Activated CD4-positive, alpha-beta T cell treated with anti-CD3 and anti-CD28 coated beads, Interleukin-2, Interleukin-6, amounts not matched to agents 100 ng/mL and 50 ng/mL, durations not matched to agents 16 hours and 8 hours (primary cell): ENCODE measurements at places on chromosomes 11 and 22.
A peak's percentile ranks its signal among the peaks of the same experiment; 100 is the strongest.

DNA sequence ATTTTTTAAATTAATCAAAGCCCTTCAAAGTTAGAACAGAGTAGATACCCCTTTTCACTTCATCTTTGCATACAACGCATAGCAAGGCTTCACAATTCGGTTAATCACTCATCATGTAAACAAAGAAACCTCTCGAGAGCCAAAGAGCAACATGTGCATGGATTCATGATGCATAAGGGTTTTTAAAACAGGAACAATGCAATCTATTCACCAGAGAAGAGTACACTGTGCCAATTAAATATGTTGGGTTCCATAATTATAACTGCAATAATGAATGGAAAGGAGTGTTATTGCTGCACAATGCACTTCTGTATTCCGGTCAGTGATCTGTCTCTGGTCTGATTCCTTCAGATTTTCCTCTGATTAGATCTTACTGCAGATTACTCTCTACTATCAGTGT is 45.3 kb downstream of the CADM1 start:
- DNase-seq = no peak

DNA sequence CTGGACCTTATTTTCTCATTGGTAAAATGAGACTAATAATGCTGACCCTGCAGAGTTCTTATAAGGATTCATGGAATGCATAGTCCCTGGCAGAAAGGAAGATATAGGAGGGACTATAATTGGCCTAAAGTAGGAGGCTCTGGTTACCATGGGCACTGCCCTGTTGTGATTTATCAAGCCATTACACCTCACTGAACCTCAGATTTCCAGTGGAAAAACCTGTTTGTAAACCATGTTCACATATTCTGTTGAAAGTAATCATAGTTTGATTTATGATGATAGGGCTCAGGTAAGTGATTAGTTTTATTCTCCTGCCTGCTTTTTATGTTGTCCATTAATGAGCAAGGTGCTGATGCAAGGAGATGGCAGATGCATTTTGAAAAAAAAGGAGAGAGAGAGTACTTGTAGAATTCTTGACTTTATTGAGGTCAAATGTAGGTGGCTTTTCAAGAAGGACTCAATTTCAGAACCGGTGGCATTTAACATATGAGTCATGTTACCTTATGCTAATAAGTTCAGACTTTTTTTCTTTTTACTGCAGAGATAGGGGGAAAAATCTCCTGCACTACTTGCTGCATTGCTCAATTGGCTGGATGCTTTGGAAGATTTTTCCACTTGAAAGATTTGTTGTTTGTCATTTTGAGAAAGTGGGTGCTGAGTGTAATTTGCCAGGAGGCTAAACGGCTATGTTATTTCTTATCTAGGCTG is 14.6 kb downstream of the NF2 start:
- DNase-seq = peak; percentile 49

GRCh38 chr11:119827113-119827512 is 98.1 kb upstream of the NECTIN1 start:
- no peak for DNase-seq

GRCh38 chr11:31484497-31484896 is 24.9 kb downstream of the IMMP1L start:
- no peak for DNase-seq

- DNase-seq = no peak
Measured at GRCh38 chr22:47113853-47114415, 351.5 kb downstream of the TBC1D22A start.

GRCh38 chr11:21323617-21324016 is 654.2 kb downstream of the NELL1 start:
- DNase-seq = no peak

GRCh38 chr22:31603081-31603525 is 58.9 kb downstream of the PISD start:
- no peak for DNase-seq
